Uterine smooth muscle cell (primary cell): ENCODE measurements at places on chromosomes 6 and 20. TPM values are rescaled to one million over a fixed set of nuclear protein-coding genes. Genes with fewer than 3 reads are reported as not detected.

Gene HLA-DMB
- under 0.01 TPM in 1 of 2 replicates, not detected in the other for total RNA-seq

Gene UBE2C
- total RNA-seq = 17.6 and 46.8 TPM in 2 replicates

Gene B3GAT2
- total RNA-seq = under 0.01 TPM in 2 replicates

Gene TBC1D22B
- 5.2 and 6.7 TPM in 2 replicates for total RNA-seq

Gene LY6G5B
- 3.0 and 3.4 TPM in 2 replicates for total RNA-seq

Gene SLC2A10
- 23.4 and 49.7 TPM in 2 replicates for total RNA-seq

Gene VNN1
- under 0.01 TPM in 1 of 2 replicates, not detected in the other for total RNA-seq

Gene FILIP1
- 0.62 and 1.4 TPM in 2 replicates for total RNA-seq

Gene BNIP5
- not detected in 2 replicates for total RNA-seq

Gene ESR1
- 8.2 and 15.1 TPM in 2 replicates for total RNA-seq

Gene ANKRD66
- total RNA-seq = not detected in 2 replicates

Gene CHRNA4
- not detected in 2 replicates for total RNA-seq

Gene SIRPG
- total RNA-seq = not detected in 2 replicates

Gene MUC22
- total RNA-seq = not detected in 2 replicates

Gene LST1
- total RNA-seq = not detected in 2 replicates

Gene AVP
- total RNA-seq = not detected in 2 replicates

Gene HSPA12B
- 0.11 and 0.12 TPM in 2 replicates for total RNA-seq

Gene ASCC3
- 87.4 and 96.7 TPM in 2 replicates for total RNA-seq

Gene MYB
- total RNA-seq = 0.12 and 1.1 TPM in 2 replicates

Gene ATAT1
- total RNA-seq = 3.4 and 5.1 TPM in 2 replicates

Gene BPIFA1
- total RNA-seq = not detected in 2 replicates

Gene C2
- total RNA-seq = 0.77 and 2.0 TPM in 2 replicates

Gene ZFP57
- total RNA-seq = 0.11 TPM in 1 of 2 replicates, not detected in the other

Gene GABRR1
- not detected in 2 replicates for total RNA-seq

Gene NUDT3
- total RNA-seq = 13.6 and 17.4 TPM in 2 replicates

Gene AFDN
- 83.5 and 99.6 TPM in 2 replicates for total RNA-seq

Gene CBFA2T2
- 4.3 and 6.5 TPM in 2 replicates for total RNA-seq

Gene CDSN
- total RNA-seq = not detected in 2 replicates

Gene PI16
- total RNA-seq = 0.11 and 0.75 TPM in 2 replicates
